ENCODE measurements at places on chromosomes 5 and 9.

DNA sequence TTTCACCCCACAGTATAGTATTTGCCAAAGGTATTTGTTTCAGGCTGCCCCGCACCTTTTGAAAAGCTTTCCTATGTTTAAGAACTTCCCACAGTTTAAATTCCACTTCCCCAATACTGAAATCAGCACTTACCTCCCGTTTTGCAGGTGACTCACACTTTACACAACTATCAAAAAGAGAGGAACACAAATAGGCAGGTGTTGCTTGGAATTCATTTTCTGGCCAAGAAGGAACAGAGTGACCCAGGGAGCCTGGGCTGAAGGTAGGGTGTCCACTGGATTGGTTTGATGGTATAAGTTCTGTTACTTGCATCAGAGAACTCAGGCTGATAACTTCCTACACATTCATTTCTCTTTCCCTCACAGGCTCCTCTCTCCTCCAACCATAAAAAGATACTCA, 60.1 kb upstream of the SLC30A5 start:
- DNase-seq, result no peak

DNA sequence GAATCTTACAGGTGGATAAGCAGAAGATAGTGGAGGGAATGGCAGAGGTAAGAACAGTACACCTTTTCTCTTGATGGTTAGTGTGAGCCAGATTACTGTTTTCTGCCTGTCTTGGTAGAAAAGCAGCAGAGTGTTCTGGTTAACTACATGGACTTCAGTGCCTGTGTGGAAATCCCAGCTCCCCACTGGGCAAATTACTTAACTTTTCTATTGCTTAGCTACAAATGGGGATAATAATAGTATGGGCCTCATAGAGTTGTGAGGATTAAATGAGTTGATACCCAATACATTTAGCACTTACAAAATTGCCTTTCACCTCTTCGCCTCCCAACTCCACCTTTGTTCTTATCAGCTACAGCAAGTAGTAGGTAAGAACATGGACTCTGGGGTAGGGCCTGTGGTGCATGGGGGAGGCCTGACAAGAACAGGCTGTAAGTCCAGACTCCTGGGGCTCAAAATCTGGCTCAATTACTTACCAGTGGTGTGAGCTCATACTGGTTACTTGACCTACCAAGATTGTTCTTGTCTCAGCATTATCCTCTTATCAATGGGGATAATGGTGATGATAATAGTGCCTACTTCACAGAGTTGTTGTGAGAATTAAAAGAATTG, 125.1 kb downstream of the LIFR start:
- no peak for DNase-seq

- peak; percentile 18 for DNase-seq
These were observed 29.5 kb downstream of the FOXD1 start for GRCh38 chr5:73419117-73419464.

- peak; percentile 48 for DNase-seq
These were observed 65.2 kb downstream of the TRIO start for GRCh38 chr5:14208071-14209021.

GRCh38 chr9:133841167-133841812, 103.1 kb upstream of the SARDH start:
- no peak for DNase-seq
